ENCODE measurements at places on chromosomes 12 and 14.

- H3K4me1 ChIP-seq = peaks cover 5% of the 10 kb centered on the region
- no peak overlapping the region for H3K4me3 ChIP-seq
- no peaks in the 10 kb centered on the region for H3K27me3 ChIP-seq
- H3K27ac ChIP-seq = no peak overlapping the region
- DNase-seq = no peak
Observed at GRCh38 chr12:121568971-121569751, 11.7 kb downstream of the KDM2B start.

DNA sequence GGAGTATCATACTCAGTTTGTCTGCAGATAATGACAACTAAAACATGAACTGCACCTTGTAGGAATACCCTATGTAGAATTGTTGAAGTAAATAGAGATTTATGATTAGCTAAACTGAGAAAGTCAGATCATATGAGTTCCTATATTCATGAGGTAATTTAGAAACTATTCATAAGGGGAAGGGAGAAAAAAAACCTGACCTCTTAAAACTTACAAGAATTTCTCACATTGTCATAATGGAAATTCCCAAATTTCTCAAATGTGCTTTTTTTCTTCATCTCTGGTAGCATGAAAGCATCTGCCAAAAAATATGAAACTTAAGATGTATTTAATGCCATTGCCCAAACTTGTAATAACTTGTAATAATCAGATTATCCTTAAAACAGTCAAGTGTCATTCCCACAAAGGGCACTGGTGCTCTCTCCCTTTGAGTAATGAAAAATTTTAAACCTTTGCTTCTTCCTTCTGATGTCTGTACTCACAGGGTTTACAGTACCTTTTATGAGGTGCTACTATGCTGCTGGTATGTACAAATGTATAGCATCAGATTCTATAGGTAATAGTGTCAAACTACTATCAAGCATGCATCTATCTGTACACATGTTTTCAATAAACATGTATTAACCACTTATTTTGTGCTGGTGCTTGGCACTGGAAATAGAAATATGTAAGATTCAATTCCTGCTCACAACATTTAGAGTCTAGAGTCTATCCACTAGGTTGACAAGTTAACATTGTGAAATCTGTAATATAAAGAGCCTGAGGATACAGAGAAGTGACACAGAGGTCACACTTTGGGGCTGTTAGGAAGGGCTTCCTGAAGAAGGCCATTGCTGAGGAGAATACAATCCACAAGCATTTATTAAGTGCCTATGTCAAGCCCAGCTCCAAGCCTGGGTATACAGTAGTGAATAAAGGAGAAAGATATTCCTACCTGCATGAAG is 17.4 kb upstream of the DRAM1 start:
- no peak overlapping the region for H3K27ac ChIP-seq
- DNase-seq = no peak
- peaks cover 27% of the 10 kb centered on the region for H3K4me1 ChIP-seq
- no peak overlapping the region for H3K4me3 ChIP-seq

DNA sequence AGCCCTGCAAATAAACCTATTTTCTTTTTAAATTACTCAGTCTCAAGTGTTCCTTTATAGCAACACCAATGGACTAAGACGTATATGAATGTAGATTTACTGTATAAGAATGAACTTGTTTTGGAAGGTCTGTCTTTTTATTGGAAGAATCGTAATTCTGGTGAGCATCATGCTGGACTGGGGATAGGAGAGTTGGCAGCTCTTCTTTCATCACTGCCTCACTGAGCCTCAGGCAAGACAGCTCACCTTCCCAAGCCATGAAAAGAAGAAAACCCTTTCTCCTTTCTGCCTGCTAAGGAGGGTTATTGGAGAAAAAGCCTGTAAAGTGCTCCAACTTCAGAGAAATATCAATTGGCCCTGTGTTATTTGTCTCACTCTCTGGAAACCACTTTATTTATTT is 9.1 kb upstream of the RNF34 start:
- no peaks in the 10 kb centered on the region for H3K27me3 ChIP-seq
- H3K4me3 ChIP-seq = no peak overlapping the region
- H3K27ac ChIP-seq = no peak overlapping the region
- H3K4me1 ChIP-seq = peaks cover 15% of the 10 kb centered on the region

DNA sequence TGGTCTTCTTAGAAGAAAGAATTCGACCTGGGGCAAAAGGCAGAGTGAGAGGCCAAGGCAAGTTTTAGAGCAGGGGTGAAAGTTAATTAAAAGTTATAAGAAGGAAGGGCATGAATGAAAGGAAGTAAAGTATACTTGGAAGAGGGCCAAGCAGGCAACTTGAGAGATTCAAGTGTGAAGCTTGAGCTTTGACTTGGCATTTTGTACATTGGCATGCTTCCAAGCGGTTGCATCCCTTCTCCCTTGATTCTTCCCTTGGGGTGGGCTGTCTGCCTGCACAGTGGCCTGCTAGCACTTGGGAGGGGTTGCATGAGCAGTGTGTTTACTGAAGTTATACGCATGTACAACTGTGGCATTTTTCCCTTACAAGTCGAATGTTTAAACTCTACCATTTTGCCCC is 74.8 kb upstream of the MGAT4C start:
- H3K36me3 ChIP-seq = no peaks in the 10 kb centered on the region
- H3K4me3 ChIP-seq = no peak overlapping the region
- no peaks in the 10 kb centered on the region for H3K27me3 ChIP-seq

- no peaks in the 10 kb centered on the region for H3K27me3 ChIP-seq
- H3K4me3 ChIP-seq = no peak overlapping the region
- DNase-seq = no peak
- no peak overlapping the region for H3K27ac ChIP-seq
- H3K36me3 ChIP-seq = no peaks in the 10 kb centered on the region
Observed at GRCh38 chr14:95408731-95409476, 89.2 kb upstream of the CLMN start.

DNA sequence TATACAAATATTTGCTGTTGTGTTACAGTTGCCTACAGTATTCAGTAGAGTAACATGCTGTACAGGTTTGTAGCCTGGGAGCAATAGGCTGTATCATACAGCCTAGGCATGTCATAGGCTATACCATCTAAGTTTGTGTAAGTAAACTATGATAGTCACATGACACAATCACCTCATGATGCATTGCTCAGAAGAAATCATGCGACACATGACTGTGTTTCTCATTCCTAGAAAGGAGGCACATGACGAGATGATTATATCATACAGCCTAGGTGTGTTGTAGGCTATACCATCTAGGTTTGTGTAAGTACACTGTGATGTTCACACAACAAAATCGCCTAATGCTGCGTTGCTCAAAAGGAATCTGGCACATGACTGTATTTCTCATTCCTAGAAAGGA is 31.9 kb downstream of the NOPCHAP1 start:
- H3K4me3 ChIP-seq = no peak overlapping the region
- no peak for DNase-seq
- H3K4me1 ChIP-seq = peaks cover 5% of the 10 kb centered on the region
- H3K27me3 ChIP-seq = no peaks in the 10 kb centered on the region
- H3K27ac ChIP-seq = no peak overlapping the region

DNA sequence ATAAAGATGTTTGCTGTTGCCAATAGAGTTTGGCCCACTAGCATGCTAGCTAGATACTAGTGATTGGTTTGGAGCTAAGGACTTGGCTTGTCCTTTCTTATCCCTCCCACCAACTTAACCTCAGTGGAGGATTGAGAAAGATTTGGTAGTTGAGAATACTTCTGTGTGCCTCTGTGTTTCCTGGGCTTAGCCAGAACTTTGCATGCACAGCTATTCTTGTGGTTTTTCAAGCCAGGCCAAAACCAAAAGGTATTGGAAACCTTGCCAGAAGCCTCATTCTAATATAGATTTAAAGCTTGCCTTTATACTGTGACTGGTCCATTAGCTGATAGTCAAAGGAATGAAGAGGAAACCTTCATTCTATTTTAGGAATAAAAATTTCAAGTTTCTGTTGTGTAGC is 188.5 kb downstream of the CCDC91 start:
- no peak for DNase-seq
- H3K36me3 ChIP-seq = peaks cover 23% of the 10 kb centered on the region
- no peaks in the 10 kb centered on the region for H3K27me3 ChIP-seq
